Left renal cortex interstitium (tissue), 4 donors: ENCODE measurements at places on chromosomes 6 and 20.

GRCh38 chr20:39479196-39479810, 517.2 kb downstream of the DHX35 start:
- DNase-seq = no peak

- DNase-seq = no peak
These were observed 24.2 kb downstream of the ASXL1 start for GRCh38 chr20:32382102-32382950.

DNA sequence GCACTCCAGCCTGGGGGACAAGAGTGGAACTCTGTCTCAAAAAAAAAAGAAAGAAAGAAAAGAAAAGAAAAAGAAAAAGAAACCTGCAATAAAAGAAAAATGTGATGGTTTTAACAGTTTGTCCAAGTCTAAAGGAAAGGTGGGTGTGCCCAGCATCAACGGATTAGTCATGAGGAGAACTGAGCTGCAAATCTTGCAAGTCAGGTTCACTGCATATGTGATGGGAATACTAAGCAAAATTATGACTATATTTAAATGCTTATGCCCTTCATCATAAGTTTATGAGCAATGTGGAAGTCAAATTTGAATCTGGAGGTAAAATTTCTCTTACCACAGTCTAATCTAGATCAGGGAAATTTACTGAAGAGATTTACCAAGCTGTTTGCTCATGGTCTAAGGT, 13.1 kb upstream of the CDK19 start:
- no peak for DNase-seq

DNA sequence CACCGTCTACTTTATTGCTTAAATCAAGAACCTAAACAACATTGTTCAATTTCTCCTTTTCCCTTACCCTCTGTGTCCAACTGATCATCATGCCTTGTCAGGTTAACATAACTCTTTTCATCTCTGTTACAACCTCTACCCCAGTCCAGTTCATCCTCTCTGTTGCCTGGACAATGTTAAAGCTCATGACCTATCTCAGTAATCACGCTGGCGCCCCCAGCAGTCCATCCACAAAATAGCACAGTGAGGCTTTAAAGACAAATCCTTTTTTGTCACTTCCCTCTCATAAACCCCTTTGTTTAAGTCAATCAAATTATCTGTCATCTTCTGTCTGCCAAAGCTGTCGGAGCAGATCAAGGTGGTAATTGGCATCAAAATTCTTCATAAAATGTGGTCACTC, 140.1 kb downstream of the QKI start:
- DNase-seq = no peak

- DNase-seq = no peak
These were observed 22.6 kb upstream of the BTN3A2 start for GRCh38 chr6:26342106-26343004.

DNA sequence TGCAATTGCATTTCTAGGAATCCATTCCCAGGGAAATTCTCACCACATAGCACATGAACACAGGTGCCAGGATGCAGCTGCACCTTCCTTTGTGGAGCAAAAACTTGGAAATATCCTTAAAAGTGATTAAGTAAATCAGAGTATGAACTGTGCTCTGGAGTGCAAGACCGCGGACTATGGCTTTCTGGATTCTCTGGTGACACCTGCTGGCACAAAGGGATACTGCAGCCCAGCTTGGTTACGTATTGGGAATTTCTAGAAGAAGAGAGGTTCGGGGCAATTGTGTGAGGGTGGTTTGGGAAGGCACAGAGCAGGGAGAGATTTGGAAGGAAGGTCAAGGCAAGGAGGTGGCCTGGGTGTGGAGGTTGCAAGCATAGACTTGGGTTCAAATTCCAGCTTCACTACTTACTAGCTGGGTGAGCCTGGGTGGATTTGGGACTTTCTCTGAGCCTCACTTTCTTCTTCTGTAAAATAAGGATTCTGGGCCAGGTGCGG, 15.9 kb upstream of the PEDS1 start:
- no peak for DNase-seq

DNA sequence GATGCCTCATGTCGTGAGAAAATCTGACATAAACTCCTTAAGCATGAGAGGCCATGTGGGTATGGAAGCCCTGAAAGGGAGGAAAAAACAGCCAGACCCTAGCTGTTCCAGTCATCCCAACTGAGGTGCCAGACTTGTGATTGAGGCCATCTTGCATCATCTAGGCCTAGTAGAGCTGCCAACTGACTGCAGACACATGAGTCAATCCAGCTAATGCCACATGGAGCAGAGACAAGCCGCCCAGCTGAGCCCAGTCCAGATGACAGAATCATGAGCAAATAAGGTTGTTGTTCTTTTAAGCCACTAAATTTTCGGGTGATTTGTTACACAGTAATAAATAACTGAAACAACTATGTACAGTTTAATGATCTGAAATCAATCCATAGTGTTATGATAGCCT, 680.9 kb downstream of the MAFB start:
- DNase-seq = no peak

DNA sequence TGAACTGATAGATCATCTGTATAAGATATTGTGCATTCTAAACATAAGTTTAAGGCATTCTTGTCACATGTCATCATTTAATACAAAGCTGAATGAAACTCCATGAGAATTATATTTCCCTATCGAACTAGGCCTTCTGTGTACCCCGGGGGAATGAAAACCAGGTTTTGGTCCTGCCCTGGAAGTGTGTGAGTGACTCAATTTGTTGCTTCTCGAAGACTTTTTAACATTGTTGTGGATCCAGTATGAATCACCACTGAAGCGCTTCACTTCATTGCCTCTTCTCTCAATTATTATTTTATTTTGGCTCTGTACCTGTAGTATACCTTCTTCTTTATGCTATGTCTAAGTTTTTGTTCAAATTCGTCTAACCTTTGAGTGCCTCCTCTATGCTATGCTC, 150.8 kb downstream of the GRIK2 start:
- no peak for DNase-seq

GRCh38 chr6:168815229-168815628, 374.2 kb downstream of the SMOC2 start:
- DNase-seq = no peak

DNA sequence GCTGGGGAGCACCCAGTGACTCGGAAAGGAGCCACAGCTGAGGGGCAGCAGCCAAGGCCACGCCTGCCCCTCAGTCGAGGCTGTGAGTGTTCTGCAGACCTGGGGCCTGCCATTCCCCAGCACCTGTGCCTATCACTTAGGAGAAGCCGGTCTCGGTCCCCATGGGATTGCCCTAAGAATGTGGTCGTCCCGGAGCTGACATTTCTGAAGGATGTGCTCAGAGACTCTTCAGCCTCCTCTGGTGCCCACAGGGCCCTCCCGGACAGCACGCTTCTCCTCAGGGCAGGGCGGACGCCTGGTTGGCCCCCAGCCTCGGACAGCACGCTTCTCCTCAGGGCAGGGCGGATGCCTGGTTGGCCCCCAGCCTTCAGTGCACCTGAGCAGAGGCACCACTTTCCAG, 223.9 kb downstream of the ERMARD start:
- DNase-seq = no peak

- no peak for DNase-seq
These were observed 174.0 kb downstream of the BCKDHB start for GRCh38 chr6:80280262-80281010.

- DNase-seq = no peak
These were observed 29.6 kb downstream of the SPATA2 start for GRCh38 chr20:49885558-49886332.

GRCh38 chr20:1860446-1860845, 34.8 kb upstream of the SIRPA start:
- DNase-seq = no peak

- no peak for DNase-seq
These were observed 106.4 kb upstream of the SSTR4 start for GRCh38 chr20:22928679-22929078.

GRCh38 chr6:85923013-85923430, 280.3 kb upstream of the SYNCRIP start:
- peak; percentile 41 for DNase-seq

- DNase-seq = no peak
These were observed 14.9 kb upstream of the CCN5 start for GRCh38 chr20:44700306-44700705.

DNA sequence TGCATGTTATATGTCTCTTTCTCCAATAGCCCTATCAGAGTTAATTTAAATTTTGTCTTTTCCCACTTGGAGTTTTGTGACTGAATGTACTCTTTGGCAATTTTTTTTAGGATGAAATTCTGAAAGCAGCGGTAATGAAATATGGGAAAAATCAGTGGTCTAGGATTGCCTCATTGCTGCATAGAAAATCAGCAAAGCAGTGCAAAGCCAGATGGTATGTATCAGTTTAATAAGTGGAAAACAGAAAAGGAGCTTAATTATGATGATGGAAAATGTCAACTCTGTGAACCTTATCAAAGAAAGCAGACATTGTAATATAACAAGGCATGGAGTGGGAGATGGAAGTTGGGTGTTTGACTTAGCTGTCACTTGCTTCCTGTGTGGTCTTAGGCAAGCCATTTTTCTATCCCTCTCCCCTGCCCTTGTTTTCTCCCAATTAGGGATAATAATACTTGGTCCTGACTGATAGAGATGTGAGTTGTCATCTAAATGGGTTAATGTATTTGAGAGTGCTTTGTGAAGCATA, 2.7 kb downstream of the CDC5L start:
- DNase-seq = peak; percentile 13

- DNase-seq = no peak
These were observed 107.8 kb downstream of the SMLR1 start for GRCh38 chr6:130934848-130935585.

GRCh38 chr6:150334790-150335783, 33.7 kb upstream of the IYD start:
- no peak for DNase-seq

DNA sequence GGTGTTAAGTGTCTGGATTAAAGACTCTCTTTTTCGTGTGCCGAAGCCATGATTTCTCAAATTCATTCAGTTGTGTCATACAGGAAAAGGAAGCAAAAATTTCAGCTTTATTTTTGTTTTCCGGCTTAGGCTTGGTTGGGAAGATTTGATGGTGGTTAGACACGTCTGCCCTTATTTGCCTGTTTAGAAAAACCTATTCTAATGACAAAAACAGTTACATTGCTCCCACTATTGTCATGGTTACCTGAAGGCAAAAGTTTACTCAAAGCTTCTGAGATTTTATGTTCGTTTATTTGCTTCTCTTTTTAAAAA, 982 bp downstream of the DNAJC5 start:
- DNase-seq = no peak

DNA sequence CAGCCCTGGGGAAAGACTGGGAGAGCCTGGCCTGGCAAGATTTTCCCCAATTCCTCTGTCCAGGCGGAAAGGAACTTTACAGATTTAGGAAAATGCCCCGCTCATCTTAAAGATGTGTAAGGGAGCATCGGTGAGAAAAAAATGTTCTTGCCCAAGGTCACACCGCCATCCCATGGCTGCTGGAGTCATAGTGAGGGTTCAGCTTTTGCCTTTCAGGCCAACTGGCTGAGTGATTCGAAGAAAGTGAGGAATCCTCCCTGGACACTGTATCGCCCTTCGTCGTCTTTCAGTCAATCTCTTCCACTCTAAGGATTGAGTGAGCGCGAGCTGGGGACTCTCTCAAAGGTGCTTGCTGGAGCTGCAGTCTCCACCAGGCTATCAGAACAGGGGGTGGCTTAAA, 1.4 kb downstream of the WFDC2 start:
- peak; percentile 30 for DNase-seq

GRCh38 chr6:27161946-27162603, 85.4 kb upstream of the PRSS16 start:
- no peak for DNase-seq

GRCh38 chr6:6497976-6498375, 90.5 kb upstream of the LY86 start:
- no peak for DNase-seq

DNA sequence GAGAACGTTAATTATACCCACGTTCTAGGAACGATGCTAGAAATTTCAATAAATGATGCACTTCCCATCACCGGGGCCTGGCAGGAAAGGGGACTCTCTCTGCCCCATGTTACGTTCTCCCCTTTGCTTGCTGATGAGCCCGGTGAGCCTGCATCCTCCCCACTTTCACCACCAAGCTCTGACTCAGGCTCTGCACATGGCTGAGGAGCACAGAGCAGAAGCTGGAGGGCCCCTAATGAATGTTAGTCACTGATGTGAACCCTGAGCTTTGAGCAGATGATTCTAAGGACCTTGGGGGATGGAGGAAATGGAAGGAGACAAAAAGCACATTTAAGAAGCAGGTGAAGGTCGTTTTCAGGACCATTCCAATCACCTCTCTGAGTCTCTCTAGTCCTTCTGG, 468.2 kb upstream of the ARID1B start:
- DNase-seq = no peak

DNA sequence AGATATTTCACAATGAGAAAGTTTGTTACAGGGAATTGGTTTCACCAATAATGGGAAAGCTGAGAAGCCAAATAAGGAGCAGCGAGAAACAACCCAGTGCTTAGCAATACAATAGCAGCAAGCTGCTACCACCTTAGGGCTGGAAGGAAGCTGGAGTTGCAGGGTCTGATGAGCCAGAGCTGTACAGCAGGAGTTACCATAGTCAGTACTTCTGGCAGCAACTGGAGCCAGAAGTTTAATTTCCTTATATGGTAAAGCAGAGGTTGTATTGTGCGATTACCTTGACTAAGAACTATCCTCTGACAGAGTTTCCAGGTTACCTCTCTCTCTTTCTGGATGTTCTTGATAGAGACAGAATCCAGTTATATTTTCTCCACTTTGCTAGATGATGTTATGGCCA, 137.1 kb upstream of the OLIG3 start:
- DNase-seq = no peak

DNA sequence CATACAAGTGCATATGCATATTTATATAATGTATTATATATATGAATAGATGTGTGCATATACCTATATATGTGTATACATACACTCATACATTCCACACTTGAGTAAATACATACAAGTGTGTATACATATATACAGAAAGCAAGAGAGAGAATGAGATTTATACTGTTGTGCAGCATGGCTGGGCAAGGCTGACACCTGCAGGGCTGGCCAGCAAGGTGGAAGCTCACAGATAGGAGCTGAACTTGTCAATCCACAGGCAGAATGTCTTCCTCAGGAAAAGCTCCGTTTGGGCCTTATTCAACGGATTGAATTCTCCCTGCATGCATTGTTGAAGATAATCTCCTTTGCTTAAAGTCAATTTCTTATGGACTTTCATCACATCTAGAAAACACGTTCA, 256.7 kb downstream of the ZNF217 start:
- no peak for DNase-seq

GRCh38 chr6:87378947-87379346, 28.8 kb upstream of the CFAP206 start:
- DNase-seq = no peak
